GM04503 (cell line): ENCODE measurements at places on chromosomes 5 and 9.

DNA sequence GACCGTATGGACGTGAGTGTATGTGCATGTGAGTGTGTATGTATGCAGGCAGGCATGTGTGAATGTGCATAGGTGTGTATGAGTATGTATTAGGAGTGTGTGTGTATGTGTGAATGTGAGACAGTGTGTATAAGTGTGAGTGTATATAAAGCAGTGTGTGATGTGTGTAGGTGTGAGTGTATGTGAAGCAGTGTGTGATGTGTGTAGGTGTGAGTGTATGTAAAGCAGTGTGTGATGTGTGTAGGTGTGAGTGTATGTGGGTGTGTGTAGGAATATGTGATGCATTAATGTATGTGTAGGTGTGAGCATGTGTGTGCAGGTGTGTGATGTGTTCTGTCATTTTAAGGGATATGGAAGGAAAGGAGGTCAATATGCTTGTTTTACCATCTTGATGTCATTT is 215.5 kb downstream of the GADD45G start:
- DNase-seq = no peak

DNA sequence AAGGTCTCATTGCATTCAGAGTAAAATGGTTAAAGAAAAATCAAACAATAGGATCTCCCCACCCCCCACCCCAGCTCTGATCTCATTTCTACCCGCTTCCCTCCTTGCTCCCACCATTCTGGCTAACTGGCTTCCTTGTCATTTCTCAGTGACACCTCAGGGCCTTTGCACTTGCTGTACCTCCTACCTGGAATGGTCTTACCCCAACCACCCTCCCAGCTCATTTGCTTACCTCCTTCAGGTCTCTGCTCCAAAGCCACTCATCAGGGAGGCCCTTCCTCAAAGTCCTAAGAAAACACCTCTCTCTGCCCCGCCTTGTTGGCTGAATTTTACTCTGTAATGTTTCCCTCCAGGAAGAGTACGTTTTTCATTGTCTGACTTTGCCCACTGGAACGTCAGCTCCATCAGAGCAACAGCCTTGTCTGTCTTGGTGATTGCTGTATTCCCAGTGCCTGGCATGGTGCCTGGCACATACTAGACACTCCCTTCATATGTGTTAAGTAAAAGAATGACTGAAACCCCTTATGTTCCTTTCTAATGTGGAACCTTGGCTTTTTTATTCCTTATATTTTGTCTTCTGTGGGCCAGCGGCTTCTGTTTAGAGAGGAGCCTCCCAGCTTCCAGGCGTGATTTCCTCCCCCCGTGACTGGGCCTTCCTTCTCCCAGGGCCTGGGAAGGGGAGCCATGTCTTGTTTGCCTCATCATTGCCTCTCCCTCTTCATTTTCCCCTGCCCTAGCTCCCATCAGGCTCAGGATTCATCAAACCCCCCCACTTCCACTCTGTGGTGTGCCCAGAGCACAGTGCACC is 26.9 kb downstream of the NEURL1B start:
- no peak for DNase-seq

- DNase-seq = no peak
Observed at GRCh38 chr9:125141251-125141650, 2.1 kb downstream of the SCAI start.

DNA sequence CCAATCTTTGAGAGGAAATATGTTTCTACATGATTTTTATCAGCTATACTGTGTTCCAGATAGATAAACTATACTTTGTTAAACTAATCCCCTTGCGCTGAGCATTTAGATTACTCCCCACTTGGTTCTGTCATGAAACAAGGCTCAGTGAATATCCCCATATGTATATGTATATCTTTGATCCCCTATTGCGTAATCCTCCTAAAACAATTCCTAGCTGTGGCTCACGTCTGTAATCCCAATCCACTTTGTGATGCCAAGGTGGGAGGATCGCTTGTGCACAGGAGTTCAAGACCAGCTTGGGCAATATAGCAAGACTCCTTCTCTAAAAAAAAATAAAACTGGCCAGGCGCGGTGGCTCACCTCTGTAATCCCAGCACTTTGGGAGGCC is 2.7 kb downstream of the PHYHD1 start:
- DNase-seq = no peak

DNA sequence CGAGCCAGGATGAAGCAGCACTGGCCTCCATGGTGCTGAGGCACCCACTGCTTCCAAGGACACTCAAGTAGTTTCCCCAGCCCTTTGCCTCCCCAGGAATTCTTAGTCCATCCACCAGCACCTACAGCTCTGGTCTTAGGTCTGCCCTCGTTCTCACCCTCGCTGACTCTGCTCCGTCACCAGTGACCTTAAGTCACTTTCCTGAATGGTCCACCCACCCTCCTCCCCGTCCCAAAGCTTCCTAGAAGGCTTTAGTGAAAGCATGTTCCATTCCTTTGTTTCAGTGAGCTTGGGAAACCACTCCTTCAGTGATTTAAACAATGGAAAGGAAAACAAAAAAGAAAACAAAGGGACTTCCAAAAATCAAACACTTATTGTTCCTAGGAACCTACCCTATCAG is 54.6 kb upstream of the MAP3K1 start:
- DNase-seq = no peak

- no peak for DNase-seq
Observed at GRCh38 chr5:157590478-157590877, 14.9 kb upstream of the ADAM19 start.

DNA sequence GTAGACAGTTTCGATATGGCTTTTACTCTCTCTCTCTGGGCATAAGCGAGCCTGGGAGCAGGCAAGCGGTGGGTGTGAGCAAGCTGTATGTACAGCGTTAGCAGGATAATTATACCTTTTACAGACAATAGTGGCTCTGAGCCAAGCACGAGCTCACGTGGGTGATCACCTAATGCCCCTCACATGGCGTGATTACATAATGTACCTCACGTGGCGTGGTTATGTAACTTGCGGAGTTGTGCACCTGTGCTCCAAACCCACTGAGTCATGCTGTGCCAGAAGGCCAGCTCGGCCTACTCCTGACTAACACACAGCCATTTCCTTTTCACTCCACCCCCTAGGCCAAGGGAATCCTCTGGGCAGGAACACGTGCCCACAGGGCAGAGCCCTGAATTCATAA is 797.2 kb downstream of the EFNA5 start:
- DNase-seq = no peak

DNA sequence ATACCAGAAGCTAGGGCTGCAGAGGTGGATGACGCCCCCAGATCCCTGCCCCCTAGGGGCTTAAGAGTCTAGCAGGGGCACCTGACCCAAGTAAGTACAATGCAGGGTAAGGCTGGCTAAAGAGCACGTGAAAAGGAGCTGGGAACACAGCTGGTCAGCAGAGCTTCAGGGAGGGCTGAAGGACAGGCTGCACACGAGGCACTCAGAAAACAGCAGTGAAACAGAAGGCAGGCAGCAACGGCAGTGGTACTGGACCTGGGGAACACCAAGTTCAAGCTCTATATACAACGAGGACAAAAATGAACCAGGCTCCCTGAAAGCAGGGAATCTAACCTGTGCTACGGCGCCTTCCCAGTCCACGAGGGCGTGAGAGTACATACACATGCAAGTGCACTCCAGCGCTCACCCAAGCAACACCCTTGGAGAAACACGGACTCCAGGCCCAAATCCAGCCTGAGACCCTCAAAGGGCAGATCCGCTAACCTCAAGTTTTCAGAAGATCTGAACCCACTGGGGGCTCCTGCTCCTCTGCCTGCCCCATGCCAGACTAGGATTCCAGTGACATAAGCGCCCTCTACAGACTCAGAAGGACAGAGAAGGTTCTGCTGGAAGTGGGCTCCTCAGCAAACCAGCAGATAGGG is 57.4 kb downstream of the PSMB7 start:
- no peak for DNase-seq

DNA sequence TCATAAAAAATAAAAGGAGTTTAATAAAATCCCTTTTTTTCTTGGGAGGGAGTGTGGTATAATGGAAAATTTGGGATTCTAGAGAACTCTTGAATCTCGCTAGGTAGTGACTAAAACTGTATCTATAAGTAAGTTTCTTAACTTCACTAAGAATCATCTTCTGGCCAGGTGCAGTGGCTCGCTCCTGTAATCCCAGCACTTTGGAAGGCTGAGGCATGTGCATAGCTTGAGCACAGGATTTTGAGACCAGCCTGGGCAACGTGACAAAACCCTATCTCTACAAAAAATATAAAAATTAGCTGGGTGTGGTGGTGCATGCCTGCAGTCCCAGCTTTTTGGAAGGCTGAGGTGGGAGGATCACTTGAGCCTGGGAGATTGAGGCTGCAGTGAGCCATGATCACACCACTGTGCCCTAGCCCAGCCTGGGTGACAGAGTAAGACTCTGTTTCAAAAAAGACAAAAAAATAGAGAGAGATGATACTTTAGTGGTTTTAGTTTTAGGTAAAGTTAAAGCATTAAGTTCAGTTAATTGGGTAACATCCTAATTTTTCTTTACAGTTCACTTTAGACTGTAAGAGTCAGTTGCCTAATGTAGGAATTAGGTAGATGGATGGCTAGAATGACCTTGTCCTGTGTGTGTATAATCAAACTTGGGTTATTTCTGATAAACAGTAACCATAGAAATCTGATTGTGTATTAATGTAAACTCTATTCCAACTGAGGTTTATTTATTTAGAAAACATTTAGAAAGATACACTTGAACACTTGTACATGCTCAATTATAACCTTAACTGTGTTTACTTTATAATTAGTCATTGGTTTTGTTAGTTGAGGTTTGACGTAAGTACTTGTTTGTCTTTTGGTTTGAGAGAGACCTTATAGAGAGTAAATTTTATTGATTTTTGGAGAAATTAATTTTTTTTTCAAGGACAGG is 17.8 kb downstream of the UNC13B start:
- DNase-seq = no peak
